Fibroblast of villous mesenchyme (primary cell): ENCODE measurements at places on chromosomes 2 and 18. TPM values are rescaled to one million over a fixed set of nuclear protein-coding genes. Genes with fewer than 3 reads are reported as not detected.
A peak's percentile ranks its signal among the peaks of the same experiment; 100 is the strongest.

DNA sequence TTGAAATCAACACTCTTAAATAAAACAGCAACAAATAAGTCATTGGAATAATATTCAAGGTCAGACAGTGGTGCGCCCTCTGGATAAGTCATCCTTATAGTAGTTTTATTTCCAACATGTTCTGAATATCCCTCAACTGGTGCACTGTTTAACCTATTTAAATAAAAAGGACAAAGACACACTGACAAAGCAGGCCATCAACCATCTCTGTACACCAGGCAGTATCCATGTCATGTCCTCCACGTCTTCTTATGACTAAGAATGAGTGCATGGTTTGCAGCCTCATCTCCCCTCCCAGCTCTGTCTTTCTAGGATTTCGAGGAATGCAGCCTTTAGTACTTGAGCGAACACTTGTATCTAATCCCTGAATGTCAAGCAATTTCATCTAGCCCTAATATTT is 42.4 kb downstream of the ST3GAL5 start:
- DNase-seq = peak; percentile 51

- no peak for DNase-seq
Observed at GRCh38 chr2:17805166-17805565, 11.1 kb upstream of the MSGN1 start.

DNA sequence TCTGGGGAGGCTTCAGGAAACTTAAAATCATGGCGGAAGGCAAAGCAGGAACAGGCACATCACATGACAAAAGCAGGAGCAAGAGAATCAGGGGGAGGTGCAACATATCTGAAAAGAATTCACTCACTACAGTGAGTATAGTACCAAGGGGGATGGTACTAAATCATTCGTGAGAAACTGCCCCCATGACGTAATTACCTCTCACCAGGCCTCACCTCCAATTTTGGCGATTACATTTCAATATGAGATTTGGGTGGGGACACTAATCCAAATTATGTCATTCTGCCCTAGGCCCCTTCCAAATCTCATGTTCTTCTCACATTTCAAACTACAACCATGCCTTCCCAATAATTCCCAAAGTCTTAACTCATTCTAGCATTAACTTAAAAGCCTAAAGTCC is 740.8 kb upstream of the SOX11 start:
- no peak for DNase-seq

DNA sequence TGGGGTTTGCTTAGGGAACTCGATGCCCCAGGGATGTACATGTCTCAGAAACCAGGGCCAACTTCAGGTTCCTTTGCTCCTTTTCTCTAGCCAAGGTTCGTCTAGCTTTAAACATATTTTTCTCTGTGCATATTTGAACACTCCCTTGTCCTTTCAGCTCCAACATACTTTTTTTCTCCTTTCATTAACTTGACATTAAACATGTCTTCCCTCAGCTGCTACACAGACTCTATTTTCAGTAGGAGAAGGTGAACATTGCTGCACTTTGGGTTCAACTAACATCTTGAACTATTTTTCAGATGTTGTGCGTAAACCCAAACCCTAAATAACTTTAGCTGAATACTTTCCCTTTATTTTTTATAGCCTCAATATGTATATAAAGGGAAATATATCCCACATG is 212.9 kb downstream of the MTX2 start:
- DNase-seq = peak; percentile 43

- peak; percentile 35 for DNase-seq
Observed at GRCh38 chr2:191404568-191404991, 159.4 kb downstream of the MYO1B start.

GRCh38 chr18:63131106-63131958 is 188.2 kb downstream of the BCL2 start:
- peak; percentile 66 for DNase-seq

- no peak for DNase-seq
Observed at GRCh38 chr2:218960309-218961165, 1.1 kb downstream of the CDK5R2 start.

DNA sequence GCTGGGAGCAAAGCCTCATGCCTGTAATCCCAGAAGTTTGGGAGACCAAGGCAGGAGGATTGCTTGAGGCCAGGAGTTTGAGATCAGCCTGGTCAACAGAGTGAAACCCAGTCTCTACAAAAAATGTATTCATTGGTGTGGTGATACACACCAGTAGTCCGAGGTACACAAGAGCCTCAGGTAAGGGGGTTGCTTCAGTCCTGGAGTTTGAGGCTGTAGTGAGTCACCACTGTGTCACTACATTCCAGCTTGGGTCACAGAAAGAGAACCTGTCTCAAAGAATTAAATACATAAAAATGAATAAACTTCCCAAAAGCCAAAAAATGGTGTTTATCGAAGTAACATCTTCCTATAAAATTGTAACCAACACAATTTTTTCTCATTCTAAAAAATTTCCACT is 568.1 kb upstream of the LINC00305 start:
- no peak for DNase-seq

GRCh38 chr2:37590119-37590571 is 81.3 kb downstream of the CDC42EP3 start:
- DNase-seq = peak; percentile 98

RMND5A gene
- total RNA-seq = 15.5 and 24.6 TPM in 2 replicates

UGP2 gene
- 148 and 221 TPM in 2 replicates for total RNA-seq

STON1 gene
- 15.5 and 25.0 TPM in 2 replicates for total RNA-seq

POTEJ gene
- not detected in 2 replicates for total RNA-seq
